ENCODE measurements at places on chromosomes 12 and 14.

DNA sequence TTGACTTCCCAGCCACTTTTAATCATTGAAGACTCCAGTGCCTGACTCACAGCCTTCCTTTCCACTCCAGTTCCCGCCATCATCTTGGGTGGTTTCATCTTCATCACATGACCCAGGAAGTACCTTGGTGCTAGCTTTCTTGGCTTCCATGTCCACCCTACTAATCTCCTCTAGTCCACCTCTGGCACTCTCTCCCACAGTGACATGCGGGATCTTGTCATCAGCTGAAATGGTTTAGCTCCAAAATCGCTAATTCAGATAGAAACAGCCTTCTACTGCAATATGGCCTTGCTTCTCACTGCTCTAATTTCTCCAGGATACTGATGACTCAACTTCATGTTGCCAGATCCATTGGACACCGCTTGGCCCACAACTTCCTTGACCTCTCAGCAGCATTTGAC is 24.5 kb downstream of the WDR20 start:
- DNase-seq, result peak; percentile 61

GRCh38 chr14:54532111-54533012 is 22.7 kb downstream of the CGRRF1 start:
- no peak for DNase-seq

GRCh38 chr14:103304706-103305105 is 29.3 kb upstream of the EIF5 start:
- no peak for DNase-seq

GRCh38 chr14:66398437-66398836 is 87.7 kb upstream of the CCDC196 start:
- no peak for DNase-seq

DNA sequence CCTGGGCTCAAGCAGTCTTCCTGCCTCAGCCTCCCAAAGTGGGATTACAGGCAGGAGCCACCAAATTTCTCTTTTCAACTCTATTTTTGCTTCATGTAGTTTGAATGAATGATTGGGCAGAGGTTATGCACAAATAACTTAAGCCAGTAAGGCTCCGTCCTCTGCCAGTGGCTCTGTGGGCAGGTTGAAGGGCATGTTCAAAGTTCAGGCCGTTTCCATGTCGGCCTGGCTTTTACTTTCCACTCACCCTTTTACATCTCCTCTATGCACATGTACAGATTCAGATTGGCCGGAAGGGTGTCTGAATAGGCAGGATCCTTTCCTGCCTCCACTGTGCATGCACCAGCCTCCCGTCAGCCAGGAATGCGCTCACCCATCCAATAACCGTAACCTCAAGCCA is 132.3 kb downstream of the EML1 start:
- DNase-seq, result no peak

DNA sequence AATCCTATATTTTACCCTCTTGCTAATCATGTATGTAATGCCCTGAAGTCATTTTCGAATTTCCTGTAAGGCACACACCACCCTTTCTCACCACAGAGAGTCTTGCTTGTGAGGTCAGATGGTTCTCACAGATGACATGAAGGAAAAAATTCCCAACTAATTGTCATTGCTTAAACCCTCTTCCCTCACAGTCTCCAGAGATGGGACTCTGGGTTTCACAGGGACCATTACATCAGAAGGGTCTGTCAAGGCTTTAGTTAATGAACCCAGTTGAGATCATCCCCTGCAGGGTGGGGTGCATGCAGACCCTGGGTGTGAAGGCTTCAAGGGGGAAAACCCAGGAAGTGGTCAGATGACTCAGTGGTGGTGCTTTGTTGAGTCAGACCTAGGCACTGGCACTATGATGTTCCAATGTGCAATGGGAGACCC is 229.6 kb downstream of the BCAT1 start:
- peak; percentile 68 for DNase-seq

DNA sequence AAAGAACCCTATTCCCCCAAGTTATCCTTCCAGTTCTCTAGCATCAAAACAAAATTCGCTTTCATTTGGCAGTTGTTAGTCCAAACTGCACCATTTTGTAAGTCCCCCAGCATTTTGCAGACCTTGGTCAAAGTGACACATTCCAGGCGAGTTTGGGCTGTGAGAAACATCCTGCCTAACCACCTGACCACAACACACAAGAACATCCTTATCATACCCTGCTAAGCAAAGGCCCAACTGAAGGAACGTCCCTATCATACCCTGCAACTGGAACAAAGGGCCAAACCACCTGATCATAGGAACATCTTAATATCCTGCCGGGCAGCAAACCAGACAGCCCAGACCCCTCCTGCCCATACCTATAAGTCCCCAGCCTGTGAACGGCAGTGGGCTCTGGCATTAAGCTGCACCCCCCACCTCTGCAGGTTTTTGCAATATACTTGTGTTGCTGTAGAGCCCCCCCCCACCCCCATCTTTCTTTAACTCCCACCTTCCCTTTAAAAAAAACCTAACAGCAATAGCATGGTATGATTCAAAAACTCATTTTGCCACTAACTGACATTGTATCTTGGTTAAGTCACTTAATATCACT is 2.7 kb downstream of the PCNX4 start:
- DNase-seq, result peak; percentile 81

DNA sequence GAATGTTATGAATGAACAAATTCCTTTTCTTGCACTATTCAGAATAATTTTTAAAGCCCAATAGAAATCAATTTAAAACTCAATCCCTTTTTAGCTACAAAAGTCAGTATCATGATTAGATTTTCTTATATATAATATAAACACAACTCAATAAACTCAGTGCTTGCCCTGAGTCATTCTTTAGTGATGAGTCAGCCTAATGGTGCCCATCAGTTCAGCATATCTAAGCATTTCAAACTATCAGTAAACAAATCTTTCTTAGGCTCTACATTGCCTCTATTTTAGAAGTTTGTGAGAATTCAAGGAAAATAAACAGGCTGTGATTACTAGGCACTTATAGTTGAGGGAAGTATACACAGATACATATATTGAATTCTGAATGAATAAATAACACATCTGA is 179.6 kb downstream of the NELL2 start:
- DNase-seq, result peak; percentile 6

DNA sequence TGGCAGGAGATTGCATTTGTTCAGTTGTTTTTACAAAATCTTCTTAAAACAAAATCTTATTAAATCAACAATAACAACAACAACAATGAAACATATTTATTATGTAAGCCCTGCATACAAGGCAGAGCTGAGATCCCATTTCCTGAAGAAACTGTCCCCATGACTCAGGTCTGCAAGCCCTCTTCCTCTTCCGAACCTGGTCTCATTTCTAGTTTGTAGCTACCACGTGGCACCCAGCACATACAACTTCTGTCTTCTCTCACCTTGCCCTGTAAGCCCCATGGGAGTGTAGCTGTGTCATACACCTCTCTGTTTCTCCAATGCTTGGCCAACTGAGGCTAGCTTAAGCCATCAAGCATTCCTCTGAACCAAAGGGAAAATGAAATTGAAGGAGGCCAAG is 106.4 kb downstream of the SLC8A3 start:
- DNase-seq, result no peak

DNA sequence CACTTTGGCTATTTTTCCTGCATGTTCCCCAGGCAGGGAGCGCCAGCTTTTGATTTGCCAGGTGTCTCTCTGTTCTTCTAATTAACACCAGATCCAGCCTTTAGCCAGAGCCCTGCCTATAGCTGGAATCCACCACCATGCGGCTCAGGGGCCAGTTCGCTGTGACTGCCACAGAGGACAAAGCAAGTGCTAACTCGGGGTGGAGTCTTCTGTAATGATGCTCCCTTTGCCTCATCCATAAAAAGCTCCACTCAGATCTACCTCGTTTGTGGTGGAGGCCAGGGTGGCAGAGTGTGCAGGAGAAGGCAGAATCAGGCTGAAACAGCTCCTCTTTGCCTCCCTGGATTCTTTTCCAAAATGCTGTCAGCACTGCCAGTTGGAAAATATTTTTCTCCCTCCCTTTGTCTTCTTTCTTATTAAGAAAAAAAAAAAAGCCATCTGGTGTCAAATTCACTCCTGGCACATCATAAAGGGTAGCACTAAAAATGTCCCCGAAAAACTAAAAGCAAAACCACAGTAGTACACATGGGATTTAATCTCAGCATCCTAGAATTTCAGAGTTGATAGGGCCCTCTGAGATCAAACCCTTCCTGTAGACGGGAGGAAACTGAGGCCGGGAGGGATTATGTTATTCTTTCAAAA is 18.0 kb upstream of the CTDSP2 start:
- no peak for DNase-seq

DNA sequence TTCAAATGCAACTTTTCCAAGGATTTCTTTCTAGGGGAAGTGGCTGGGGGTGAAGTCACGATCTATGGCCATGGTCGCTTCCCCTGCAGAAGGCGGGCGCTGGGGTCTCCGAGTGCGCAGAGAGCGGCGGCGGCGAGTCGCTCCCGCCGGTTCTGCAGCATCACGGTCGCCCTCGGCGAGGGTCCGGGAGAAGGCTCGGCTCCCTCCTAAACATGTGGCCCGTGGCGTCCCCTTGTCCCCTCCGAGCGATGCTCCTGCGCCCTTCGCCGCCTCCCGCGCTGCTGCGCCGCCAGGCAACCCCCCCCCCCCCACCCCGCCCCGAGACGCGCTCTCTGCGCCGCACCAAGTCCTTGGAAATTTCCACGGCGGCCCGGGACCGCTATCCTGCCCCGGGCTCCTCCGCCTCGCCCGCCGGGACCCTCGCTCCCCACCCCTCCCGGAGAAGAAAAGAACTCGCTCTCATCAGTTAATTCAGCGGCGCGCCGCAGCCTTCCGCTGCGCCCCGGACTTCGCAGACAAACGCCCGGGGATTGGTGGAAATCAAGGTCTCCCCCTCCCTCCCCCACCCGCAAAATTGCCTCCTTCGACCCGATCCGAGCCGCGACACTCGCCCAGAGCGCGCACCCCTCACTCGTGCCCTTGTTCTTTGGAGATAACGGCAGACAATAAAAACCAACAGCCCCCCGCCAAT is at the start of gene ST8SIA1:
Gene ST8SIA1 (minus strand): TSS at position 298 of the 691 bp plus-strand sequence. CDS start 475 bp downstream, outside the sequence.
- peak; percentile 17 for DNase-seq

DNA sequence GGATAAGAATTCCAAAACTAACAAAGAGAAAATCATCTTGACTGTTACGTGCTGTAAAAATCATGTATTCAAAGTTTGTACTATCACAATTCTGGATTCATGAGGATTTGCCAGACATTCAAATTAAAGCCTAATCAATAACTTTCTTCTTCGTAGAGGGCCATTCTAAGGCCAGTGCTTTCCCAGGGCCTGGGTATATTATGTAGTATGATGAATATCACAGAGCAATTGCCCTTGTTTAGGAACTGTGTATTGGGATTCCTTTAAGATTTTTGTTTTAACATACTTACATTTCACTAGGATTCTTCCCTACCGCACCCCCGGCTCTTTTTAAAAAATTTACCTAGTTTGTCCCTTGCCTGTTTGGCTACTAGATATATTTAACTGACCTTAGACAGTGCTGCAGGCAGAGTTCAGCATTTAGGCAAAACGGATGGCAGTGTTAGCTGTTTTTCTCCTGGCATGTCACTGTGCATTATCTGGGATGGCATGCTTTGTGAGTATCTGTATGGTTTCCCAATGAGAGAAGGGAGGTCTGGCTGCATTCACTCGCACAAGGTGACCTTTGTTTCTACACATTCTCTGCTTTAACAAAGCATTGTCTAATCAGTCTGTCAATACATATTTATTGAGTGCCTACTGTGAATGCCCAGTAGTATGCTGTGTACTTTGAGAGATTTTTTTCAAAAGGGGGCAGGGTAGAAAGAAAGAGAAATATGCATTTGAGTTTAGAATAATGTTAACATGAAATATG is 63.3 kb downstream of the ERC1 start:
- DNase-seq, result no peak

- no peak for DNase-seq
Measured at GRCh38 chr12:32561931-32562341, 117.2 kb upstream of the DNM1L start.

DNA sequence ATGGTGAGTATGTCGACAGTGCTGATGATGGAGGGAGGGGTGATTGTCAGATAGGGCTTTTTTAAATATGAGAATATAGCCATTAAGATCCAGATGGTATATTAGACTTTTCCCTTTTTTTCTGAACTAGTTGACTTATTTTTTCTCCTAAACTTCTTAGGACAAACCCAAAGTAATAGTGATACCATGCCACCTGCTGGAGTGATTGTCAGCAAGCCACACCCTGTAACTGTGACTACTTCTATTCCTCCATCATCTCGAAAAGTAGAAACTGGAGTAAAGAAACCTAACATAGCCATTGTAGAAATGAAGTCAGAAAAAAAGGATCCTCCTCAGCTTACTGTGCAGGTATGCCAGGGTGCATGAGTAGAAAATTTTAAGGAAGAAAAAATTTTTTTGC is 40.1 kb downstream of the KIAA0586 start:
- no peak for DNase-seq

DNA sequence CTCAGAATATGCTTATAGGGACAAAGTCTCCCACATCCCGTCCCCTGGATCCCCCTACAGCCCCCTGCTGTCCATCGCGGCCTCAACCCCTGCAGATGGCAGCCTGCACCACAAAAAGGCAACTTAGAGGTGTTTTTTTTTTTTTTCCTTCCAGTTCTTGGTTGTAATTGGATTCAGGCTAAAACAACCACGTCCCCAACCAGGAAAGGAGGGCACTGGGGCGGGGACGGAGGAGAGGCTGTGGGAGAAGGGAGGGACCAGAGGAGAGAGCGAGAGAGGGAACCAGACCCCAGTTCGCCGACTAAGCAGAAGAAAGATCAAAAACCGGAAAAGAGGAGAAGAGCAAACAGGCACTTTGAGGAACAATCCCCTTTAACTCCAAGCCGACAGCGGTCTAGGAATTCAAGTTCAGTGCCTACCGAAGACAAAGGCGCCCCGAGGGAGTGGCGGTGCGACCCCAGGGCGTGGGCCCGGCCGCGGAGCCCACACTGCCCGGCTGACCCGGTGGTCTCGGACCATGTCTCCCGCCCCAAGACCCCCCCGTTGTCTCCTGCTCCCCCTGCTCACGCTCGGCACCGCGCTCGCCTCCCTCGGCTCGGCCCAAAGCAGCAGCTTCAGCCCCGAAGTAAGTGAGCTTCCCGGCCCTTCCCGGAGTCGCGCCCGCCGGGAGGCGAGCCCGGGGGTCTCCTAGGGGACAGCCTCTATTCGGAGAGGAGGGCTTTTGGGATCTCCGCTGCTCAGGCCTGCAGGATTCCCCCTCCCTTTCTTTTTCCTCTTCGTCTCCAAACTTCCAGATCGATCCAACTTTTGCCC is at the start of gene MMP14:
Gene MMP14 (plus strand): TSS at position 285 of the 813 bp plus-strand sequence. CDS start 233 bp downstream, at position 518.
- peak; percentile 89 for DNase-seq

DNA sequence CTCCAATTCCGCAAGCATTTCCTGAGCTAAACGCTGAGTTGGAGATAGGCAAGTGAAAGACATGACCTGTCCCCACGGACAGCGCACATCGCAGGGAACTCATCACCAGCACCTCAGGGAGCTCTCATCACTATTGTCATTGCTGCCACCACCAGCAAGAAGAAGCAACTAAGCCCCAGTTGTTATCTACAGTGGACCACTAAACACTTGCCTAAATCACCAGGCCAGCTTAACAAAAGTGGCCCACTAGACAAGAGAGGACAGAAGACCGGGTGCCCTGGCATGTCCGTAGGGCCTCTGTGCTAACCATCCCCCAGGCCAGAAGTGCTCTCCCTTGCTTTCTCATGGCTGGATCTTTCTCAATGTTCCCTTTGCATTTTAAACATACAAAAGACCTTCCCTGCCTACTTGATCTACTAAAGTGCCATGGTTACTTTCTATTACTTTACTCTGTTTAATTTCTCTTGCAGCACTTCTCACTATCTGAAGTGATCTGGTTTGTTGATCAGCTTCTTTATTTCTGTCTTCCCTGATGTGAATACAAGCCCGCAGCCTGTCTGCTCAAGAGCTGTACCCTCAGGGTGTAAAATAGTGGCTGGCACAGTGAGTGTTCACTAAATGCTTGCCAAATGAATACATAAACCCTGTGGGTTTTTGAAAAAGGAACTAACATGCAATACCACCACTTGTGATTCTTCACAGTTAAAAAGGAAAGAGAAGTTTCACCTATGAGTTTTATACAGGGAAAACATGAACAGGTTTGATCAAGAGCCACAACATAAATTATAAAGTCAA is 60.9 kb upstream of the RFLNA start:
- peak; percentile 16 for DNase-seq
